ENCODE measurements at places on chromosomes 11 and 22. TPM values are rescaled to one million over a fixed set of nuclear protein-coding genes. Genes with fewer than 3 reads are reported as not detected.
A peak's percentile ranks its signal among the peaks of the same experiment; 100 is the strongest.

Gene TUBA8
- total RNA-seq: 1.9 TPM

Gene GRM5
- total RNA-seq: not detected

Gene OR10G4
- total RNA-seq: not detected

Gene VWA5A
- total RNA-seq: not detected

Gene FOLR1
- 0.36 TPM for total RNA-seq

Gene LUZP2
- total RNA-seq: 0.46 TPM

Gene ISX
- total RNA-seq: not detected

DNA sequence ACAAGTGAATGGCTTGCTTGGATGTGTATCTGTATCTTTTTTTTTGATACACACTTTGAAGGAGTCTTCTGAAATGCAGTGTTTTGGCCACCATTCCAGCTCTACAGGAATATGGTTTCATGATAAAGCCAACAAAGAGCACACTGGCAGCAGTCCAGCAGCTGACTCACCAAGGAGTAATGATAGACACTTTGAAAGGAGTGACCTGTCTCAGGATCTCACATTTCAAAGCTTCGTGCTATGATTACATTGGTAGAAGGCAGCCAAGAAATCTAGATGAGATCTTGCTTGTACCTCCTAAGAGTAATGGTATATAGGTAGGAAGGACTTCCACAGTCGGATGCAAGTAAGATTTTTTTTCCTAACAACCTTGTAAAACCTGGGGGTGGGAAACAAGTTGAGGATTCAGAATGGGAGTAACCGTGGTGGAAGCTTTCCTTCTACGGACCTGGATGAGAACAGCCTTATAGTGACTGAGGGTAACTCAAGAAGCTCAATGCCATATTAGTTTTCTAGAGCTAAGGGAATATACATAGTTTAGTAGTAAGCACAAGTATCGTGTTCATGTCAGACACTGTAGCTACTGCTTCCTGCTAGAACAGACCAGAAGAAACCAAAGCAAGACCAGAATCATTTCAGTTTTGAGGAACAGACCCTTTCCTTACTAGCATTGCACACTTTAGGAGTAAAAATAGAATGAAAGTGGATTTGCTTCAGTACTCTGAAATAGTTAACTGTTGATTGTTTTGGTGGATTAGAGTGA is 25.0 kb downstream of the MTMR3 start:
- peaks cover 40% of the 10 kb centered on the region for H3K4me1 ChIP-seq
- no peaks in the 10 kb centered on the region for H3K36me3 ChIP-seq
- peak; percentile 98 for DNase-seq

DNA sequence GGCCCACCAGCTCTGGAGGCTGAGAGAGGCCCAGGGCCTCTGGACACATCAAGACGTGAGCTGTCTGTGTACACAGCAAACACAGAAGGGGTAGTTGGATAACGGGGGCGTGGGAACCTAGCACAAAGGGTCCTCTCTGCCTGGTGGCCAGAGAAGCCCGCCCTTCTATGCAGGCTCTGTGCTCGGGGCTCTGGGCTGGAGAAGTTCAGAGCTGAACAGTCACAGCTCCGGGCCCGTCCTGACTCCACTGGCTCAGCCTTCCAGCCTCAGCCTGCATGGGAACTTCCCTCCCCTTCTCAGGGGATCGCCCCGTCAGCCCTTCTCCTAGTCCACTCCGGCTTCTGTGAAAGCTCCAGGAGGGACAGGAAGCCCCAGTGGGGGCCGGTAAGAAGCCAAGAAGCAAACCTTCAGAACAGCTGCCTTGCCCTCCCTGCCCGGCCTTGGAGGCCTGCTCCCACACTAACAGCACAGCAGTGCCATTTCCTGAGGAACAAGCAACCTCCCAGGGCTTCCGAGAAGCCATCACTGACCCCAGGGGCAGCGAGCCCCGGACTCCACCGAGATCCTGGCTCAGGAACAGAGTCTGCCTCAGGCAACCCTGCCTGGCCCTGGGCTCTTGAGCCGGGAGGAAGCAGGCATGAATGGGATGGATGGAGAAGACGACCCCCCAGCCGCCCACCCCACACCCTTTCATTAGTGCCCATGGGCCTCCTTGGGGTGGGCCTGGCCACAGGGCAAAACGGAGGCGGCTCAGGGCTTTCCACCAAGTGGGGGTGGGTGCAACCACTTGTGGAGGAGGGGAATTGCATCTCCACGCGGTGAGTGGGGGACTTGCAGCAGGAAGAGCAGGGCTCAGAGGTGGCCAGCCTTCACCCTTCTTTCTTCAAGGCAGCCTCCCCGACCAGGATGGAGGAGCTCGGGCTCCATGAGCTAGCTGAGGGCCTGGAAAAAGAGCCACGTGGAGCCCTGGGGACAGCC is 119.8 kb downstream of the ST3GAL4 start:
- no peak for DNase-seq
- H3K27ac ChIP-seq: no peak overlapping the region
- 0 out of 2 replicates have a peak, but pooled peaks cover under 1% of the 10 kb centered on the region for H3K4me1 ChIP-seq

- H3K27ac ChIP-seq: peak overlapping the region; percentile 95
- H3K27me3 ChIP-seq: no peaks in the 10 kb centered on the region
- no peaks in the 10 kb centered on the region for H3K36me3 ChIP-seq
- 0 out of 2 replicates have a peak overlapping the region, but pooled peaks have one; percentile 2 for H3K4me3 ChIP-seq
- DNase-seq: peak; percentile 98
Observed at GRCh38 chr11:102552447-102553194, 22.1 kb upstream of the MMP7 start.

GRCh38 chr11:130533871-130534270 is 85.4 kb downstream of the ADAMTS15 start:
- no peak overlapping the region for H3K4me3 ChIP-seq
- peaks cover 24% of the 10 kb centered on the region for H3K4me1 ChIP-seq
- H3K27me3 ChIP-seq: no peaks in the 10 kb centered on the region
- DNase-seq: no peak

DNA sequence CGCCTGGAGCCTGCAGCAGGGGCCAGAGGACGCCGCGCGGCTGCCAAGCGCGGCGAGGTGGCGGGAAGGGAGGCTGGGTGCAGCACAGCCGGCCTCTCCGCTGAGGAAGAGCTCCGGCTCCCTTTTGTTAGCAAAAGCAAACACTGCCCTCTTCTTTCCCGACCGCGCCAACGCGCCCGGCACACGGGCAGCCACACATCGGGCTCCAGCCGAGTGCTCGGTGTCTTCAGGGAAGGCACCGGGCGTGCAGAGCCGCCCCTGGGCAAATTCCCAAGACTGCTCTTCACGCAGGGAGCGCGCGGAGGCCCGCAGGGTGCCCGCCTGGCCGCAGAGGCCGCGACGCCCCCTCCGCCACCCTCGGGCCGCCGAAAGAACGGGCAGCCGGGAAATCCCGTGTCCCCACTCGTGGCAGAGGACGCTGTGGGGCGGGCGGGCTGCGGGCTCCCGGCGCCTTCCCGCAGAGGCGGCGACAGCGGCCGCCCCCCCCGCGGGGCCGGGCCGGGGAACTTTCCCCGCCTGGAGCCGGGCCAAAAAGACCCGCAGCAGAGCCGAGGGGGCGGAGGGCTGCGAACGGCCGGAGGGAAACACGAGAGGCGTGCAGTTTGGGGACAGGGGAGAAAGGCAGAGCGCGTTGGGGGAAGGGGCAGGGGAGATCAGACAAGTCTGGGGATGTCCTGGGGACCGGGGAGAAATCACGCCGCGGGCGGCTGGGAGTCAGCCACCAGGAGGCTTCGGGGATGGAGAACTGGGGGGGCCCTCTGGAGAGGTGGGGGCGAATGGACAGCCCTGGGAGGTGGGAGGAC is 931 bp downstream of the CADM1 start:
- H3K27ac ChIP-seq: no peak overlapping the region
- no peaks in the 10 kb centered on the region for H3K4me1 ChIP-seq
- peaks cover 67% of the 10 kb centered on the region for H3K27me3 ChIP-seq

- no peak overlapping the region for H3K4me3 ChIP-seq
- DNase-seq: no peak
- no peak overlapping the region for H3K27ac ChIP-seq
- H3K36me3 ChIP-seq: no peaks in the 10 kb centered on the region
- H3K27me3 ChIP-seq: no peaks in the 10 kb centered on the region
Observed at GRCh38 chr11:31826536-31827438, 15.7 kb upstream of the PAX6 start.

DNA sequence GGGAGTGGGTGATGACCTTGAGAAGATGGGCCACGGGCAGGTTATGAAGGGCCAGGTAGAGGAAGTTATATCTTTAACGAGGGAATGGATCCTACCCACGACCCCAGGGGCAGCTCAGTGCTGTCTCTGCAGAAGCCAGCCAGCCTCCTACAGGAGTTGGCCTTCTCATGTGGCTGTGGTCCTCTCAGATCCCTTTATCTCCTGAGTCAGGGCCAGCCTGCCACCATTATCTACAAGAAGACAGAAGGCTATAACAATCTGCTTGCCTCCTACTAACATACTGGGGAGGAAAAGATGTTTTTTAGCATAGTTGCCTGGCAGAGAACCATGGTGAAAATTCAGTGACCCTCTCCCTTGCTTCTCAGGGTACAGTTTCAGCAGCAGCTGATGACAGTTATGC is 7.0 kb upstream of the YWHAH start:
- DNase-seq: no peak
- H3K4me1 ChIP-seq: no peaks in the 10 kb centered on the region
- H3K4me3 ChIP-seq: no peak overlapping the region

DNA sequence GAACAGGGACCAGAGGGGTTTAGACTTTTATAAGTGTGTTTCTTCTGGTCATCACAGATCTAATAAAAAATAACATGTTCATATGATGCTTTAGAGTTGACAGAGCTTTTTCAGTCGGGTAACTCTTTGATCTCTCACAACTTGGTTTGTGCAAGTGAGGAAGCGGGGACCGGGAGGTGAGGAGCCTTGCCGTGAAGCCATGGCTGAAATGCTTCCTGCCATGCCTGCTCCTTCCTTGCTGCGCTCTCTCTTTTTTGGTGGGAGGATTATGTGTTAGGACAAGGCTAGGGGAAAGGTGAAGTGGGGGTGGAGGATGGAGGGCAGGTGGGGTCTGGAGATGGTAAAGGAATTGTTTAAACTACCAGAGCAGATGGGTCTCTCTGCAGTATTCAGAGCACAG is 23.8 kb downstream of the TEAD1 start:
- no peak for DNase-seq
- peaks cover 52% of the 10 kb centered on the region for H3K4me1 ChIP-seq
- no peaks in the 10 kb centered on the region for H3K27me3 ChIP-seq
- no peak overlapping the region for H3K4me3 ChIP-seq
- no peaks in the 10 kb centered on the region for H3K36me3 ChIP-seq
- no peak overlapping the region for H3K27ac ChIP-seq

GRCh38 chr11:114085965-114086793 is 26.7 kb downstream of the ZBTB16 start:
- no peak overlapping the region for H3K27ac ChIP-seq
- no peaks in the 10 kb centered on the region for H3K4me1 ChIP-seq
- no peak overlapping the region for H3K4me3 ChIP-seq
- peaks cover 48% of the 10 kb centered on the region for H3K27me3 ChIP-seq
- DNase-seq: peak; percentile 32
- no peaks in the 10 kb centered on the region for H3K36me3 ChIP-seq

DNA sequence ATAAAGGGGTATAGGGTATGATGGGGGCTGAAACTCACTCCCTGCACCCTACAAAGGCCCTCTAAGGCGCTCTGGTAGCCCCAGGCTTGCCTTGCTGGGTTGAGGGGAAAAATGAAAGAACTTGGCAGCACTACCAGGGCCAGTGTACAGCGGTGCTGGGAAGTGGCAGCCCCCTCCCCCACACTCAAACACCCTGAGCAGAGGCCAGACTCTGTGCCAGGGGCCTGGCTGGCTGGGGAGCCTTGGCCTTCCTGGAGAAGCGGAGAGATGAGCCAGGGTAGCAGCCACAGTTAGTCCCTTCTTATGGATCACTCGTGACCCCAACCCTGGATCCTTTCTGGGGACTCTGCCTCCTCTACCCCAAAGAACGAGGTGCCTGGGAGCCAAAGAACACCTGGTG is 2.7 kb downstream of the TMEM134 start:
- H3K27me3 ChIP-seq: no peaks in the 10 kb centered on the region
- no peak for DNase-seq
- peaks cover 41% of the 10 kb centered on the region for H3K4me1 ChIP-seq
- no peak overlapping the region for H3K4me3 ChIP-seq
- H3K27ac ChIP-seq: no peak overlapping the region

DNA sequence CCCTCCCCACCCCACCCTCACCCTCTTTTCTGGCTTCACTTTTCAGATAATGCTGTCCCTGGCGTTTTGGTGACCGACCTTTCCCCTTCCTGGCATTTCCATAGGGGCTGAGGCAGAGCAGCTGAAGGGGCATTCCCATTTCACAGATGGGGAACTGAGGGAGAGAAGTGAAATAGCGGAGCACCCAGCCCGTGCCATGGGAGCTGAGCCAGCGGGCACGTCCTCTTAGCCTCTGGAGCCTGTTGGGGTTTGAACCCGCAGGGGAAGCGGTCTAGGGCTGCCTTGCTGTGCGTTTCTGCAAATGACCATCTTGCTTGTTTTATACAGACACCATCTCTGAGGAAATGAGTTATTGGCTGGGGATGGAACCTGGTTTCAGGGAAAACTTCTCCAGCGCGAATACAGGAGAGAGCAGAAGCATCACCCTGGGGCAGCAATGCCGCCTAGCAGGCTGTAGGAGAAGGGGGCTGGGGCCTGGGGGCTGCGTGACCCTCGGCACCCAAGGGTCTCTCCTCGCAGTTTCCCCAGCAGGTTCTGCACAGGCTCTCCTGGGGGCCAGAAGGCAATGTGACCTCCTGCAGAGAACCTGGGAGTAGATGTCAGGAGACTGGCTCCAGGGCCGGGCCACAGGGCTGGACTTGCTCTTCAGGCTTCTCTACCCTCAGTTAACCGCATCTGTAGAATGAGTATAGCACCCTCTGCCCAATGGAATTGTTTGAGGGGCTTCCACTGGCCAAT is 1.5 kb downstream of the PTPRJ start:
- peak overlapping the region; percentile 86 for H3K4me3 ChIP-seq
- no peaks in the 10 kb centered on the region for H3K36me3 ChIP-seq
- peaks cover 37% of the 10 kb centered on the region for H3K4me1 ChIP-seq
- DNase-seq: no peak
- no peaks in the 10 kb centered on the region for H3K27me3 ChIP-seq

DNA sequence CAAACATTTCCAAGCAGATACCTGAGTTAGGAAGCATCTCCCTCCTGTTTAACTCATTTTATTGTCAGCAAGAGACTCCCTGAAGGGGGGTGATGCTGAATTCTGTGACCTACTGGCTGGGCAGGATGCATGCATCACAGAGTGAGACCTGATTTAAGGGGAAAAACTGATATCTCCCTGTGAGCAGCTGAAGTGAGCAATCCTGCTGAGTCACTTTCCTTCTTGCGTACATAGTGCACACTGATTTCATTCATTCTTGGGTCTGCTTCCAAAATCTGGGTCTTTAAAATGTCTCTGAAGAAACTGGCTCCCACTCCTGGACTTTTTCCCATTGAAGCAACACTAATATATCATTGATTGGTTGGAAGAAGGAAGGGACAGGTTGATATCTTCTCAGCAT is 23.3 kb downstream of the P4HA3 start:
- peaks cover 36% of the 10 kb centered on the region for H3K4me1 ChIP-seq
- H3K27me3 ChIP-seq: no peaks in the 10 kb centered on the region

- no peaks in the 10 kb centered on the region for H3K4me1 ChIP-seq
- peaks cover 29% of the 10 kb centered on the region for H3K27me3 ChIP-seq
- H3K36me3 ChIP-seq: no peaks in the 10 kb centered on the region
- H3K27ac ChIP-seq: no peak overlapping the region
- no peak for DNase-seq
- H3K4me3 ChIP-seq: no peak overlapping the region
Observed at GRCh38 chr11:110621826-110622225, 90.4 kb downstream of the ARHGAP20 start.
